Kidney glomerular epithelial cell (primary cell): ENCODE measurements at places on chromosomes 3 and 15.

DNA sequence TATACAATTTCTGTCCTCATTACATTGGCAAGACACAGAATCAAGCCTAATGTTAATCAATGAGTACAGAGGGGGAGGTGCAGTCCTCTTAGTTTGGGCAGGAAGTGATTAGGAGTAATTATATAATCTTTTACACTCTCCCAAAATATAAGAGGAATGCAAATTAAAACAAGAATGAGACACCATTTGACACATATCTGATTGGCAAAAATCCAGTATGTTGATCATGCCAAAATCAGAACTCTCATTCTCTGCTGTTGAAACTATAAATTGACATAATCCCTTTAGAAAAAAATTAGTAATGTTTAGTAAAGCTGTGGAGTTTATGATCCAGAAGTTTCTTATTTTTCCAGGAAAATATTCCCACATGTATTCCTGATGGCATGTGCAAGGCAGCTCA is 373.4 kb downstream of the EPHA6 start:
- no peak for DNase-seq

- DNase-seq: peak; percentile 14
Observed at GRCh38 chr3:89180334-89180733, 72.9 kb downstream of the EPHA3 start.

DNA sequence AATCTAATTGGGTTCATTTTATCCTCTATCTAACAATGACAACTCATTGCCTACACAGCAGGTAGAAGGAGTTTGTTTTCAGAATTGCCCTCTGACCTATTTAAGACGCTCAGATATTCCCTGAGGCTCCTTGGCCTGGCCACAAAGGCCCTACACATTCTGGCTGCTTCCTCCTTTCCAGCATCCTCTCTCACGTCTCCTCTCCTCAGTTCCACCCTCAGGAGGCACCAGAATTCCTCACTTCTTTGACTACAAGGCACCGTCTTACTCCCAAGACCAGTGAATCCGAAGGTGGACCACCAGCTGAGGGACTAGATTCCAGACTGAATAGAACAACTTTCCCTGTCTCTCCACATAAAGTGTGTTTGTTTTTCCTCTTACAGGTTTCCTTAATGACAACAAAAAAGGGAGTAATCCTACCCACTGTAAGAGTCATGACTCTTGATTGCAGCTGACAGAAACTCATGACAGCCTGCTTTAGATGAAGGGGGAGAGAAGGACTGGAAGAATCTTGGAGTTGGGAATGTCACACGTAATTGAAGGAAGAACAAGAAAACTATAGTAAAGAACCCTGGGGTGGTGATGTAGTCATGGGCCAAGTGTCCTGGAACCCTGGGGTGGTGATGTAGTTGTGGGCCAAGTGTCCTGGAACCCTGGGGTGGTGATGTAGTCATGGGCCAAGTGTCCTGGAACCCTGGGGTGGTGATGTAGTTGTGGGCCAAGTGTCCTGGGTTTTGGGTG is 22.0 kb upstream of the MUC20 start:
- DNase-seq: no peak

GRCh38 chr15:60326343-60326742 is 71.4 kb downstream of the ANXA2 start:
- no peak for DNase-seq

DNA sequence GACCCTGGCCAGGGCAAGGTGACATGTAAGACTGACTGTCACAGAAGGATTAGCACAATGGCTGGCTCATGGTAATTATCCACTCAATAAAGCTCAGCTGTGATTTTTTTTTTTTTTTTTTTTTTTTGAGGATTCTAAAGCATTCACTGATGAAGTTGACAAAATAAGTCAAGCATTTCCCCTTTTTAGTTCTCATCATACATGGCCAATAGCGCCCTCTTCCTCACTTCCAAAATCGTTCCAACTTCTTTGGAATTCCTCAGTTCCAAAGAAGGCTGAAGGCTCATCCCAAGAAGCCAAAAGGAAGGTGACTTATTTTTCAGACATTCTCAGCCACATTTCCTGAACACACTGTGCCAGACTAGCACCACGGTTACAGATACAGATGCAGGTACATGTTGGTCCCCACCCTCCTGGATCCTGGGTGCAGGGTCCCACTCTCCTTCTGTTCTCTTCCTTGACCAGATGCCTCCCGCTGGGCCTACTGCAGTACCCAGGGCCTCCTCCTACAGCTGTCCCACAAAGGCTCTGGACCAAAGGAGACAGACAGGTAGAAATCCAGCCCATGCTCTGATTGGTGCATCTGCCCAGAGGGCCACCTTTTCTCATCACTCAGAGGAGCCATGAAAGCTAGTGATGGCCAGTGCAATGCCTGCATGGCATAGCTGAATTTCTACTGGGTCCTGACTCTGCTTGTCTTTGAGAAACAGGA is 202.6 kb downstream of the UACA start:
- no peak for DNase-seq

- no peak for DNase-seq
Observed at GRCh38 chr3:31213869-31214486, 318.7 kb upstream of the STT3B start.

DNA sequence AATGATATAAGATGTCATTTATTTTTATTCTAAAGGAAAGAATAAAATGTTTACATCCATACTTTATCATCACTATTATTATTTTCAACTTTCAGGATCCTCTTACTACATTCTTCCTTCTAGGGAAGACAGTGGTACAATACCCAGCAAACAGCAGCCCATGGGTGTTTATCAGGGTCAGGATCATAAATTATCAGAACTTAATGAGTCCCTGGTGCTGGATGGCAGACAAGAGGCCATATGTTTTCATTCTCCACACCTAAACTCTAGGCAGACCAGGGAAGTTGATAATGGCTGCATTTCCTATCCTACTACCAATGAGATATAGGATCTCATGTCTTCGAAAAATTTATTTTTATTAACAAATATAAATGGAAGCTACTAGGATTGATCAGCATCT is 127.7 kb downstream of the SAMMSON start:
- DNase-seq: no peak

DNA sequence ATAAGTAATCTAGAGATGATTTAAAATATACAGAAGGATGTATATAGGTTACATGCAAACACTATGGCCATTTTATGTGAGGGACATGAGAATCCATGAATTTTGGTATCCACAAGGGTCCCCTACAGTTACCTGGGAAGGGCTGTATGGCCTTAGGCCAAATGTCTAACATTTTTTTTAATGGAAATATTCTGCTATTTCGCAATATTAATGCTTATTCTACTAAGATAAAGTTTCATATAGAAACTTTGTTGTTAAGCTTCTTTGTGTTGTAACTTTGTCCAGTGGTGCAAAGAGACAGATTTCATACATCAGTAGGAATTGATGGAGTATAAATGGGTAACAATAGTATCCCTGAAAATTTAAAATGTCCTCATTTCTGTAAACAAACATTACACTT is 233.4 kb upstream of the THBS1 start:
- no peak for DNase-seq

GRCh38 chr15:56534728-56535127 is 69.8 kb upstream of the MNS1 start:
- no peak for DNase-seq

DNA sequence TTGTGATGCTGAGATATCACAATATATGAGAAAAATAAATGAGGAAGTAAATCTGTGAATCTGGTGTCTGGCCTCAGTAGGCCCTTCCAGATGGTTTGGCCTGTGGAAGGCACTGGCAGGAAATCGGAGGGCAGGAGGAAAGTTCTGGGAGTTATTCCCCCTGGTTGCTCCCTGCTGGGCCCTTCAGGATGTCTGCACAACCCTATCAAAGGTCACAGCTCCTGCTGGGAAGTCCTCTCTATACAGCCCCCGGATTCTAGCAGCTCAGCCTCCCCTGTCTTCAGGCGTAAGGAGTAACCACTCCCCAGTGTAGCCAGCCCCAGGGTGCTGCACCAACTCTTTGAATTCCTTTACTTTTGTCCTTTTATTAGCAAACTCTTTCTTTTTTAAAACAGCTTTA is 56.2 kb downstream of the WNT7A start:
- DNase-seq: no peak

DNA sequence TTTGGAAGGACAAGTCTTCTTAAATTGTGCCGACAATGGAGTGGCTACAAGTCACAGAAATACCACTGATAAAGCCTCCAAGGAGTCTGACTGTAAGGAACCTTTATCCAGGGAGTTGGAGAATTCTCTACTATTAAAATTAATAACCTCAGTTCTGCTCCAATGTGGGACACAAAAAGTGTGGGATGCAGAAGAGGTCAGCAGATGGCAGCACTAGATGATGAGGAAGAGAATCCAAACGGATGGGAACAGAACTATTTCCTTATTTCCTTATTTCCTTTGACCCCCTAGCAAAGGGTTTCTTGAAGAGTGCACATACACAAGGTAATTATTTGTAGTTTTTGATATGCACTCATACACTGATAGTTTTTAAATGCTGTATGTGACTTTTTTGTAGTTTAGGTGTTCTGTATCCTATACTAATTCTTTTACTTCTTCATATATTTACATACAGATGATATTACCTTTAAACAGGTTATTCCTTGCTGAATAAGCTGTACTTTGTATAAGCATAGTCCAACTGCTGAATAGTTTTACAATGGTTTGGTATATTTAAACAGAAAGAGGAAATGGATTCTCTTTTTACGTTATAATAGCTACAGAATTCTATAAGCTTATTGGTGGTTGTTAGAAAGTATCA is 25.6 kb upstream of the NLGN1 start:
- DNase-seq: peak; percentile 35

DNA sequence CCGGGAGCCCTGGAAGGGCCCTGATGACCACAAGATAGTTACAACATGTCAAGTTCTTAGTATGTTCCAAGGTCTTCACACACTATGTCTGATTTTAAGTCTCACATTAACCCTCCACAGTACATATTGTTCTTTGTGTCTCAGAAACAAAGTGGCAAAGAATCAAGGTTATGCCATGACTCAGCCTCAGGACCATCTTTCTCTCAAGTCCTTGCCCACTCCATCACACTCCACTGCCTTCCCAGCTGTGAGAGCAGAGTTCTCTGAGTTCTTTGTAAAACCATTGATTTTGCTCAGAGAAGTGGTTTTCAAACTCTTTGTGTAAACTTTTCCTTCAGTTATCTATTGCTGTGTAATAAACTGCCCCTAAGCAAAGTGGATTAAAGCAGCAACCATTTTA is 67.9 kb upstream of the C3orf80 start:
- no peak for DNase-seq

GRCh38 chr3:99909714-99910495 is 92.2 kb downstream of the CMSS1 start:
- peak; percentile 76 for DNase-seq

- DNase-seq: peak; percentile 39
Observed at GRCh38 chr3:86563400-86563970, 427.5 kb downstream of the VGLL3 start.
